Fibroblast of lung (primary cell): ENCODE measurements at places on chromosomes 7 and 10.

DNA sequence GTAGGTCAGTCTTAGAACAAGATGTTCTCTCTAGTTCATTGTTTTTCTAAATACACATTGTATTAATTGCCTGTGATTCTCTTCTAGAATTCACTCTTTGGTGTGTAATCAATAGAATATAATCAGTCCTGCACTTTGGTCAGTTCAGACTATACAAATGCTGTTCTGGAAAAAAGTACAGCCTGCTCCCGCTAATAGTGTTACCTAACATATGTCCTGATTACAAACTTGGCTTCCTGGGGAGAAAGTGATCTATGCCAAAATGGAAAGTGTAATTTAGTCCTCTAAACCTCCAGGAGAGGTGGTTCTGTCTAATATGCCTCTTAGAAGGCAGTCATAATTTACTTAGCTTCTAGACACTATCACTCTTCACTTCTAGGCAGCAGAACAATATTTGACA, 215.5 kb downstream of the SEMA3D start:
- no peak for DNase-seq

DNA sequence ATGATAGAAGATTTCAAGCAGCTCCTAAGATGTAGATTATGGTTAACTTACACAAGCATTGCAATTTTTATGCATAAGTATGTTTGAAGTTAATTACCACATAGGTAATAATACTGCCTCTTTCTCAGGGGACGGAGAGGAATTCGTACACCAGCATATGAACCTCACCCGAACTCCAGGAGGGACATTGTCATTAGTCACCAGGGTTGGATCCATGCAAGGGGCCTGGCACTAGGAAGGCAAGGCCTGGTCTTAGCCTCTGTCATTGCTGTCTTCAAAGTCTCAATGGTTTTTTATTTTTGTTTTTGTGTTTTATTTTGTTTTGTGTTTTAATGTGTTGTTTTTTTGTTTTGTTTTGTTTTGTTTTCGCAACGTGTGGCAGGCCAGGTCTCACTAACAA, 145.6 kb upstream of the PPP2R2D start:
- no peak for DNase-seq

GRCh38 chr7:87837597-87837996, 38.6 kb downstream of the SLC25A40 start:
- no peak for DNase-seq

- no peak for DNase-seq
Measured at GRCh38 chr7:141541375-141541774, 9.8 kb upstream of the AGK start.

DNA sequence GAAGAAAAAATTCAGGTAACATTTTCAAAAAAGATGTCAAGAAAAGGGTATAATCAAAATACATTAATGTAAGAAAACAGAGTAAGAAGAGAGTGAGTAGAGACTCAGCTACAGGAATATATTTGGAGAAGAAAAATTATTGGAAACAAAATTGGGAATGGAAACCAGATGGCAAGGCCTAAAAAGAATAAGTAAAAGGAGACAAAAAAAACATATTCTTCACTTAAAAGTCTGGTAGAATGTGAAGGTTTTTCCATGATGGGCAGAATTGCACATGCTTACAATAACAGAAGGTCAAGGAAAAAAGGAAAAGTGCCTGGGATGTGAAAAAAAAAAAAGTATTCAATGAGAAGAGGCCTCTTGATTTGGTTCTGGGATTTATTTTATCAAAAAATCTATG, 1061.8 kb upstream of the LRRTM3 start:
- no peak for DNase-seq

DNA sequence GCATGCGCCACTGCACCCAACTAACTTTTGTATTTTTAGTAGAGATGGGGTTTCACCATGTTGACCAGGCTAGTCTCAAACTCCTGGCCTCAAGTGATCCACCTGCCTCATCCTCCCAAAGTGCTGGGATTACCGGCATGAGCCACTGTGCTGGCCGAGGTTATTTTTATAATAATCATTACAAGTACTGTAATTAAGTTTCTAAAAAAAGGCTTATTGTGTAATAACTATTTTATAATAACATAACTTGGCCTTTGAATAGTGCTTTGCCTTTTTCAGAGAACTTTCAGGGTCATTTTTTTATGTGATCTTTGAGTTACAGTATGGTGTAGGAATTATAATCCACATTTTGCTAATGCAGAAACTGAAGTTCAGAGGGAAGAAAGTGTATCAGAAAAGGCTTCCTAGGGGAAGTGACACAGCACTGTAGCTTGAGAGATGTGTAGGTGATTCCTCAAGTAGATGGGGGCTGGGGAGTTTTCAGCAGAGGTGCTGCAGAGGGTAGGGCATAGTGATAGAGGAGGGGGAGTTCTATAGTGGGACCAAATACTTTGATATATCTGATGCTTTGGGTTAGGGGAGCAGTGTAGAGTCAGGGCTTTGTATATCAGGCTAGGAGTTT, 9.2 kb upstream of the SYPL1 start:
- DNase-seq: no peak

DNA sequence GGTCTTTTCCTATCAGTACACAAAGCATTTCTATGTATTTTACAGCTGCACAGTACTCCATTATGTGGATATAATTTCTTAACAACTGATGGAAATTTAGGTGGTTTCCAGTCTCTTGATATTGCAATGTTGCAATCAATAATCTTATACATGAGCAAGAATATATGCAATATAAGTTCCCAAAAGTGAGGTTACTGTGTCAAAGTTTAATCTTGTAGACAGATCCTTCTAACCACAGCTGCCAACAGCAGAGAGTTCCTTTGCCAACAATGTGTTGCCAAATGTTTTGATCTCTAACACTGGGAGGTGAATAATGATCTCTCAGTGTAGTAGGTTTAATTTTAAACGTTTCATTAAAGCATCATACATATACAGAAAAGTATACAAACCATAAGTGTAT, 54.5 kb downstream of the CUL2 start:
- peak; percentile 20 for DNase-seq

DNA sequence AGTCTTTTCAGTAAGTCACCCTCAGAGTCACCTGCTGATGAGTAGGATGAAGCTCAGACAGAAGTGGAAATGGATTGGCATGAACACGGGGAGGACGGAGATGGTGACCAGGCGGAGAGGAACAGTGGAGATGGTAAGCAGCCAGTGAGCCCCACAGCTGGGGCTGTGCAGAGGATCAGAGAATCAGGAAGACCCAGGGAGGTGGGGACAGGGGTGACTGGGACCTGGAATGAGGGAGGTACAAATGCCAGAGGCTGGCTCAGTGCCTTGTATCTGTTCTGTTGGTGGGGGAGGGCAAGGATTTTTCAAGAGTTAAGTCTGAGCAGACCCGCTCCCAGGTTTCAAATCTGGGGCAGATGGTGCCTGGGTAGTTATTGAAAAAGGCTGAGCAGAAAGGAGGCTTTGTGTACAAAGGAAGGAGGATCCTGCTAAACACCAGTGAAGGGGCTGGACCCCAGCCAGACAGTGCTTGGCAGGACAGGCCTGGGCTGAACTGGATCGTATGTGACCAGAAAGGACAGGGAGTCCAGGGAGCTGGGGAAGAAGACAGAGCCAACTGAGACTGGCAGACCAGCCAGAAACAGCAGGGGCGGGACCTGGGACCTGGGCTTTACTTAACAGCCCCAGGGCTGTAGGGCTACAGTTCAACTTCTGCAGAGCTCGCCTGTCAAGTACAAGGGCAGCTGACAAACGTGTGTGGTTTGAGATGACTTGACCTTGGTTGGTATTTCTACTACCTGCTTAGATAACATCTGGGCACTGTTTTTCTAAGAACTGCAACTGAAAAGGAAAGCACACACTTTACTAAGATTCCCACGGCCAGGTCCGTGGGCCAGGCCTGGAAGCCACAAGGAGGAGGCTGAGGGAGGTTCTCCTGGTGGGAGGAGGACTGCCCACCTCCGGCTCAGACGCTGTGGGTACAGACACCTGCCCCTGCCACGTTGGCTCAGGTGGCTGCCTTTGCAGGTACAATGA, 13.2 kb upstream of the FRMPD2 start:
- no peak for DNase-seq

DNA sequence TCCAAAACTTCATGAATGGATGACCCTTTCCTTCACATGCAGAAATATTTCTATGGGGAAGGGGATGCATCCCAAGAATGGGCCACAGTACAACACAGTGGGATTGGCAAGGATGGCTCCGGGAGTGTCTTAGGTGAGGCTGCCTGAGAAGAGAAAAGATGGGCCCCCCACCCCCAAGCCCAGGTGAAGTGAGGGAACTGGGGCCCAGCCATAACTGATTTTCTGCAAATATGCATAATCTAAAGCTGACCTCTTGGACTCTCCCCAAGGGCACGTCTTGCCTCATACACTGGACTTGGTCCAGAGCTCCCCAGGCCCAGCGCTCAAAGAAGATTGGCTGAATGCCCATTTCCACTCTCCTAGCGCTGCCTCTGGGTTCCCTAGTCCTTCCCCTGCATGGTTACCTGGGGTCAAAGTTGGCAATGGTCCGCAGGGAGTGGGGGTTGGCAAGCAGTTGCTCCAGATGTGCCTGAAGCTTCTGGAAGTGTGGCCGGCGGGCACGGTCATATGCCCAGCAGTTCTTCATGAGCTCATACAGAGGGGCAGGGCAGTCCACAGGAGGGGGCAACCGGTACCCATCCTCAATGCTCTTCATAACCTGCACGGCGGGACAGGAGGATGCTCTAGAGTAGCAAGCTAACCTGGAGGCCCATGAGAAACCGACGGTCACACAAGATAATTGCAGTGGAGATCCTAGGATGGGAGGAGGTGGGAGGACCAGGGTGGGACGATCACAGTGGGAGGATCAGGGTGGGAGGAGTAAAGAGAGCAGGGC, 12.3 kb downstream of the ZYX start:
- peak; percentile 67 for DNase-seq

DNA sequence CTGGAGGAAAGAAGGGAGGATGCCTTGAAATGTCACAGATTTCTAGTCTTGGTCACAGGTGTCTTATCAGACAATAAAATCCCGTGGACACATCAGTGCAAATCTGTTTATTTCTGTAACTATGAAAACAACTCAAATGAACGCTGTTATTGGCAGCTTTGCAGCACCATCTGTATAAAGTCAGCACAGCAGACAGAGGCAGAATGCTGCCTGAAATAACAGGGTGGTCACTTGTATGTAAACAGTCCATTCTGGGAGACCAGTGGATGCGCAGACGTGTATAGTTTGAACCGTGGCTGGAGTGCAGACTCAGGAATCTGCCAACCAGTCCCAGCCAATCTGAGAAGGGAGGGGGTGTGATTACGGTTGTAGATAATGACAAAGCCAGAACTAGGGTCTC, 54.8 kb downstream of the SEC23IP start:
- DNase-seq: no peak

- DNase-seq: peak; percentile 72
Measured at GRCh38 chr10:3897156-3897555, 112.1 kb upstream of the KLF6 start.

- no peak for DNase-seq
Measured at GRCh38 chr10:26801274-26801673, 59.5 kb downstream of the ABI1 start.

- DNase-seq: no peak
Measured at GRCh38 chr7:133539016-133539415, 286.1 kb downstream of the EXOC4 start.

- DNase-seq: no peak
Measured at GRCh38 chr7:149886018-149886415, 12.2 kb downstream of the ATP6V0E2 start.

DNA sequence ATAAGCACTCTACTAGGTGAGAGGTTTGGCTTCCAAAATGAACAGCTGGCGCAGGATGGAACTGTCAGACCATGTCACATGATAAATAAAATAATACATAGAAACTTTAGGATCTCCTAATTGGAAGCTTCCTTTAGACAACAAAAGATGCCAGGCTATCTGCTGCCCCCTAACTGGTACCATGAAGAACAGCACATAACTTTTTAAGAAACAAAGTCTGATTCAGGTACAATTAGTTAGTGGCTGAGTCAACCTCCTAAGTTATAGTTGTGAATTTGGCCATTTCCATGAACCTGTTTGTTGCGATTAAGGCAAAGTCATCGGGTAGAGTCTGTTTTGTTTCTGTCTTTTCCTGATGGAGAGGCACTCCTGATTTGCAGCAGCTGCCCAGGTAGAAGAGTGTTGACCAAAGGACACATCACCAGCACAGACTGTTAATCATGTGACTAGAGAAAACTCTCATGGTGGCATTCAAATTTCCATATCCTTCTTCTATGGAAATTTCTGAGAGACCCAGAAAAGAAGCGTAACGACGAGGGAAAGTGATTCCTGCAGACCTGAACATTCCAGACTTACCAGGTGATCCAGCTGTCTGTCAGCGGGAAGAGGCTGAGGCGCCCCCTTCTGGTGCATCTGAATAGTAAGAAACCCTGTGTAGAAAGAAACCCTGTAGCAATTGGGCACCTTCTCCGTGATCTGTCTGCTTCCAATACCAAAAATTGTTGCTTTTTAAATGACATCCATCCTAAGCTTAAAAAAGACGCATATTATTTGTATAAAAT, 8.6 kb upstream of the INHBA start:
- DNase-seq: no peak

DNA sequence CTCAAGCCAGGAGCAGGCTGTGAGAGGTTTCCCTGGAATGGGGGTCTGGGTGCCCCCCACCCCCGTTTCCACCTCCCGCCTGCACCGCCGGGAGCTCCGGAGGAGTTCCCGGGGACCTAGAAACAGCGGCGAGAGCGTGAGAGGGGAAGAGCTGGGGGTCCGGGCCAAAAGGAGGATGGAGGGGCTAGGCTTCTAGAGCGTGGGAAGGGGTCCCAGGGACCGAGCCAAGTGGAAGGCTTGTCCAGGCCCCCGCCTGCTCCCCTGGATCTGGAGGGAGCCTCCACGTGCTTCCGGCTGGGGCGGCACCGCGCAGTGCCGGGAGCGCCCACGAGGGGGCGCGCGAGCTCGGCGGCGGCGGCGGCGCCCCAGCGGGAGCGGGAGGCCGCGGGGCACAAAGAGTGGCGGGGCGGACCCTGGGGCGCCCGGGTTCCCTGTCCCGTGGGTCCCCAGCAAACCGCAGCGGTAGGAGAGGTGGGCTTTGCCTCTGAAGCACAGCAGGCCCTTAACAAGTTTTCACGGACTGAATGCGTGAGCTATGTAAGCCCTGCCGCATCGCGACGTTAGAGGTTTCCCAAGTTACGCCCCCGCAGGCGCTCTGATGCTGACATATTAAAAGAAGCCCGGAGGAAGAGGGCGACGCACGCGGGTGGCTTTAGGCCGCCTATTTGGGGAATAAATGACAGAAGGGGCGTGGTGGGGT, 104.4 kb upstream of the LRRC4 start:
- DNase-seq: peak; percentile 56

DNA sequence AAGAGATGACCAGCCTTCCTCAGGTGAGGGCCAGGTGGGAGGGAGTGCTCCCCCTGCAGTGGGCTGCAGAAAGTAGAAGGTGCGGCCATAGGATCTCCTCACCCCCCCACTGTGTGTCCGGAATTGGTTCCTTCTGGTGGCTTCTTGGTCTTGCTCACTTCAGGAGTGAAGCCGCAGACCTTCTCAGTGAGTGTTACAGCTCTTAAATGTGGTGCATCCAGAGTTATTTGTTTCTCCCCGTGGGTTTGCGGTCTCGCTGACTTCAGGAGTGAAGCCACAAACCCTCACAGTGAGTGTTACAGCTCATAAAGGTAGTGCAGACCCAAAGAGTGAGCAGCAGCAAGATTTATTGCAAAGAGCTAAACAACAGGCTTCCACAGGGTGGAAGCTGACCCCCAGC, 90.3 kb upstream of the NPS start:
- DNase-seq: no peak

- DNase-seq: no peak
Measured at GRCh38 chr7:8278183-8278582, 16.2 kb upstream of the ICA1 start.

GRCh38 chr7:21753071-21753470, 192.6 kb downstream of the CDCA7L start:
- no peak for DNase-seq

- no peak for DNase-seq
Measured at GRCh38 chr7:106182904-106183303, 70.8 kb upstream of the SYPL1 start.
